Activated T-helper 17 cell treated with anti-CD3 and anti-CD28 coated beads, Interleukin-2, amount 50 U/mL, for 72 hours (primary cell): ENCODE measurements at places on chromosomes 5 and 9. TPM values are rescaled to one million over a fixed set of nuclear protein-coding genes. Genes with fewer than 3 reads are reported as not detected.
A peak's percentile ranks its signal among the peaks of the same experiment; 100 is the strongest.

GRCh38 chr9:109286981-109287380 lies 33.9 kb downstream of the EPB41L4B start:
- H3K4me1 ChIP-seq: no peaks in the 10 kb centered on the region
- H3K4me3 ChIP-seq: no peak overlapping the region
- H3K27ac ChIP-seq: no peak overlapping the region
- H3K27me3 ChIP-seq: peaks cover 14% of the 10 kb centered on the region
- no peak for ATAC-seq

DNA sequence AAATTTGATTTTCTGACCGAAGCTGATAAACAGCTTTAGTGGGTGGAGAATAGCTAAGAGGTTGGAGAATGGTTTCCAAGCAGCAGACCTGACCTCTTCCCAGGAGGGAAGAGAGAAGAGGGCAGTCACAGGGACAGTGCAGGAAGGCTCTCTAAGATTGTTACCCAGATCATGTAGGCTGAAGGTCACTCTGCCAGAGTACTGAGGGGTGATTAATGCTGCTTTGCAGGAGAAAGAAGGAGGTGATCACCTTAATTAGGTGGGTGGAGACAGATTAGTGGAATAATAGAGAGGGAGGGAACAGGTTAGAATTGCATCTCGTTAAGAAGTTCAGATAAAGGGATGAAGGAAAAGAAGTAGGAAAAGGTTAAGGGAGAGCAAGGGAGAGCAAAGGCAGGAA lies 440.5 kb downstream of the BRINP1 start:
- no peaks in the 10 kb centered on the region for H3K4me1 ChIP-seq
- H3K27ac ChIP-seq: no peak overlapping the region
- no peak overlapping the region for H3K4me3 ChIP-seq
- ATAC-seq: no peak
- H3K27me3 ChIP-seq: no peaks in the 10 kb centered on the region

GRCh38 chr5:32507738-32508434 lies 63.3 kb upstream of the ZFR start:
- peak overlapping the region; percentile 33 for H3K27ac ChIP-seq
- no peaks in the 10 kb centered on the region for H3K36me3 ChIP-seq
- H3K27me3 ChIP-seq: peaks cover 3% of the 10 kb centered on the region
- no peak for ATAC-seq

GRCh38 chr5:1118231-1118698 lies 6.4 kb upstream of the SLC12A7 start:
- no peaks in the 10 kb centered on the region for H3K27me3 ChIP-seq
- peak overlapping the region; percentile 23 for H3K4me3 ChIP-seq
- ATAC-seq: peak; percentile 83
- no peaks in the 10 kb centered on the region for H3K36me3 ChIP-seq
- H3K4me1 ChIP-seq: peaks cover 5% of the 10 kb centered on the region

Gene SH3RF2
- total RNA-seq: not detected

GRCh38 chr9:127489471-127490115 lies 38.3 kb downstream of the LRSAM1 start:
- ATAC-seq: no peak
- H3K36me3 ChIP-seq: peaks cover 46% of the 10 kb centered on the region
- no peak overlapping the region for H3K27ac ChIP-seq
- no peak overlapping the region for H3K4me3 ChIP-seq

DNA sequence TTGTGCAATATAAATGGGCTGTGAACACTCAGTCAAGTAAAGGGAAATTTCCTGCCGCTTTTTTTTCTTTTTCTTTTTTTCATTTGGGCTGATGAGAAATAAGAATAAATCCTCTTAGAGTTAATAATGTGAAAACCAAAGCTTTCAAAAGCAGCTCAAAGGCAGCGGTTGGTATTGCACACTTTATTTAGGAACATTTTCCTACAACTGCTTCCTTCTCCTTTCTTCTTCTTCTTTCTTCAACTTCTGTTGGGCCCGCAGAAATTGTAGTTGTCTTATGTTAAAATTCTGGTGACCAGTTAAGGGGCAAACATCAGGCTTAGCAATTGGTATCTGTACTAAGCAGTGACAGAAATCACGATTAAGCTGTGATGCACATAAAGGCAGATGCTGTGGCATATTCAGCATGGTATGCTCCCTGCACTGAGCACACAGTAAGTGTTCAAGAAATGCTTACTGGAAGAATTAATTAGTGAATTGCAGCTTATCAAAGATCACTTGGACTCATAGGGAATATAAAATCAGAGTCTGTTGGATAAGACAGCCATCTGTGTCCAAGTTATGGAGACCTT lies 85.4 kb downstream of the ANKRD55 start:
- H3K4me1 ChIP-seq: peaks cover 15% of the 10 kb centered on the region
- no peaks in the 10 kb centered on the region for H3K36me3 ChIP-seq
- H3K27me3 ChIP-seq: peaks cover 3% of the 10 kb centered on the region

Gene KIF4B
- total RNA-seq: 0.32 TPM
